ENCODE measurements at places on chromosomes 2 and 18.

DNA sequence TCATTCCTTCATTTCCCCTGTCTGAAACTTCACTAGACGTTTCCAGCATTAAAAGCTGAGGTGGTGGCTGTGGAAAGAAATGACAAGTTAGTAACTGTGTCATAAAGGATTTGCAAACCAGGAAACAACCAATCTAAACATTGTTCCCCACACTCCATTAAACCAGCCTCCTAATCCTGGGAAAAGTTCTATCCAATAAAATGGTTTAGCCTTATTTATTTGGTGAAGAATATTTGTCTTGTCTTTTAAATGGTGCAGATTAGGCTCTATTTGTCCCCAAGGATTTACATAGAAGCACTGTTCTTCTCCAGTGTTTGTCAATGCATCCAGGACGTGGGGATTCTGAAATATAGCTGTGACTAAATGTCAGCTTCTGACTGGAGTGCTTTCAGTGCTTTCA, 10.5 kb upstream of the DPP4 start:
- no peak for DNase-seq

GRCh38 chr2:217722883-217723472, 279.8 kb downstream of the TNS1 start:
- DNase-seq = no peak

DNA sequence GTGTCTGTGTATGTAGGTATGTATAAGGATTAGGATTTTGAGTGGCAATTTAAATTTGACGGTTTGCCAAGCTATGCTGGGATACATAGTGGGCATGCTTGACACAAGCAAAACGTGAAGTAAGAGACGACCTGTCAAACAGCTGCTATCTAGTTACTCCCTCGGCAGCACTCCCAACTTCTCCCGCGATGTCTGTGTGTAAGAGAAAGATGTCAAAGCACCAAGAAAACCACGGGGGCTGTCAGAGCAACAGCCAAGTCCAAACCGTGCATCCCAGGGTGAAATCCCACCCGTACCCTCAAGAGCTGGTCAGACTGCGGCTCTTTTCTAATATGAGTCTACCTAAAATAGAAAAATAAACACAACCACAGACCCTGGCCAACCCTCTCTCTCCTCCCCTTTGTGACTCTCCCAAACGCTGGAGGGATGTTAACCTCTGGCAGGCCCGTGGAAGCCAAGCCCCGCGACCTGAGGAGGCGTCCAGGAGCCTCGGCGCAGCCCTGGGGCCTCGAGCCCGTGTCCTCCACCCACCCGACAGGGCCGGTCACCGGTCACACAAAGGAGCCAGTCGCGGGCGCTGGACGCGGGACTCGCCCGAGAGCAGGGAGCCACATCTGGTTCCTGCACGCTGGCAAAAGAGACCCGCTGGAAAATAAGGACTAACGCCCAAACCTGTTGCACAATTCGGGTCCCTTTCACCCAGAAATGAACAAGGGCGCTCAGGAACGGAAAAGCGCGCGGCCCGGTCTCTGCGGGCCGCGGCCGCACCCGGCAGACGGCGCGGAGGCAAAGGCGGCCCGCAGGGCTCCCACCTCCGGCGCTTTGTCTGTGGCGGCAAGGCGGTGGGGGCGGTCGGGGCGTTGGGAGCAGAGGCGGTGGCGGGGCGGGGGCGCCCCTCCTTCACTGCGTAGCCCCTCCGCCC, 925 bp downstream of the SESTD1 start:
- peak; percentile 71 for DNase-seq

DNA sequence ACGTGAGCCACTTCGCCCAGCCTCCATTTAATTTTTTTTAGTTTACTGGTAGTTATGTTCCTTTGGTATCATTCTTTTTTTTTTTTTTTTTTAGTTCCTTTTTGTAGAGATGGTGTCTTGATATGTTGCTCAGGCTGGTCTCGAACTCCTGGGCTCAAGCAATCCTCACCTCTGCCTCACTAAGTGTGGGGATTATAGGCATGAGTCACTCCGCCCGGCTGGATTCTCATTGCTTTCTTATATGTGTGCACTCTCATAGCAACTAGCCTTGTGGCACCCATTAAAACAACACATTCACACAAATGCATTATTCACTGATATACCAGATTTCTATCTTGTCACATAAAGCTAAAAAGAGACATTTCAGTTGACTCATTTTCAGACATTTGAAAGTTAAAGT, 4.2 kb downstream of the TTC27 start:
- no peak for DNase-seq

GRCh38 chr2:26590508-26590907, 50.7 kb downstream of the CIB4 start:
- no peak for DNase-seq

GRCh38 chr2:203412546-203413331, 84.5 kb downstream of the ABI2 start:
- no peak for DNase-seq

- peak; percentile 44 for DNase-seq
Measured at GRCh38 chr2:154425994-154426393, 272.5 kb upstream of the KCNJ3 start.

- no peak for DNase-seq
Measured at GRCh38 chr2:189635353-189635752, 25.9 kb upstream of the ASNSD1 start.

DNA sequence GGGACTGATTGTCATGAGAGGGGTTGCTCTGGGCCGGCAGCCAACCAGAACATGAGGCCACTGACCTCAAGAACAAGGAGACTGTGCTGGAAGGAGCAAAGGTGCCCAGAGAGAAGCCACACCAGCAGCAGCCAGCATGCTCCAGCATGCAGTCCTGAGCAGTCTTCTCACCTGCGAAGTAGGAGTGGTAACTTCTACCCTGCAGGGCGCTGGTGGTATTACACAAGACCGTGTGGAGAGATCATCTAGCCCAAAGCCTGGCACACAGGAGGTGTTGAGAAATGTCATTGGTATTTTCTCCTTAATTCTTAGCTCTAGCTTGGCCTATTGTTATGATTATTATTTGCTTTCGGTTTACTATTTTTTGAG, 132.7 kb downstream of the TSN start:
- no peak for DNase-seq

- no peak for DNase-seq
Measured at GRCh38 chr2:181949047-181949446, 36.6 kb upstream of the PPP1R1C start.

Data from NCI-H2171 treated with DMSO at 0.1 percent for 48 hours (cell line).